ENCODE measurements at places on chromosomes 12 and 14.

DNA sequence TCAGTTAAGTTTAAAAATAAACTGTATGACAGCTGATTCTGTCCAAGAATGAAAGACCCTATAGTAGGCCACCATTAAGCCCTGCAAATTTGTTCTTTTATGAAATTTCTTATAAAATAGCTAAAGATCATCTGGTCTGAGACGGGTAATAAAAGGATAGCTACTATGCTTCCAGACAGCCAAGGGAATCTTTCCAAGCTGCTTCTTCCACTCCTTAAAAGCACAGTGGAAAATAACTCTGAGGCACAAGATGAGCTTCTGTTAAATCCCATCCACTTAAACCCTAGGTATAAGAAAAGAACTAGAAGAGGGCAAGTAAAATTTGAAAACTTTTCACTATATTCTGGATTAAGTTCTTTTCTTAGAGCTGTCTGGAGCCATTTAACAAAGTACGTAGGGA is 194.3 kb downstream of the CAPZA3 start:
- no peak for DNase-seq

DNA sequence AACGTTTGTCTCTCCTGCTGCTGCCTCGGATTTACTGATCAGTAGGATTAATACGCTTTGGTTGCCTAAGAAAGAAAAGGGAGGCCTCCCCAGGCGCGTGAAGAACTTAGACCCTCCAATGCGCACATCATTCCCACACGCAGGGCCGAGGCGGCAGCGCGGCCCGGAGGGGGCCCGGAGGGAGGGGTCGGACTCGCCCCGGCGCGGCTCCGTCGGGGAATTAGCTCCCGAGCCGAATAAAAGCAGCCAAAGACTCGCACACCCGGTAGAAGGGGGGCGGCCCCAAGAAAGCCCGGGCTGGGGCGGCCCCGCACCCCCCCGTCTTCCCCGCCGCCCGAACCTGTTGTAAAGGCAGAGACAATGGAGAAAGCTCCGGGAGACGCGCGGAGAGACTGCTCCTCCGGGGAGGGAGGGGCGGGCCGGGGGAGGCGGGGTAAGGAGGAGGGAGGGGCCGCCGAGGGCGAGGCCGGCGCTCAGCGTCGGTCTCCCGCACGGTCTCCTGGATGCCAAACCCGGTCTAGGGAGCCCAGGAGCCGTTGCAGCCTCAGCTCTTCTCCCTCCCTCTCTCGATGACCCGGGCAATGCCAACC is at the start of gene NELL2:
NELL2 (minus strand) TSS at position 362 of the 590 bp plus-strand sequence. CDS start 446 bp downstream, outside the sequence.
- peak; percentile 46 for DNase-seq

DNA sequence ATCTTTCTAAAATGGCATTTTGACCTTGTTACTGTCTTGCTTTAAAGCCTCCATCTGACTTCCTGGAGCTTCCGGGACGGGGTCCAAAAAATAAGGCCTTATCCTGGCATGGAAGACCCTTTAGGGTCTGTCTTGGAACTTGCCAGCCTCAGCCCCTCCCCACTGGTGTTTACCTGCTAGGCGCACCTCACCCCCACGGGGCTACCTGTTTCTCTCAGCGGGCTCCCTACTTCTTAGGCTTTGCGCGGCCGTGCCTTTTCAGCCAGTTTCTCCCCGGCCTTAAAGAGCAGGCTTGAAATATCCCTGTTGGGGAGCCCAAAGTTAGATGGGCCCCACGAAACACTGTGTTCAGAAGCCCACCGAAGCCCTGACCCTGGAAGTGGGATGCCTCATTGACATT is 5.1 kb downstream of the RTL1 start:
- no peak for DNase-seq

DNA sequence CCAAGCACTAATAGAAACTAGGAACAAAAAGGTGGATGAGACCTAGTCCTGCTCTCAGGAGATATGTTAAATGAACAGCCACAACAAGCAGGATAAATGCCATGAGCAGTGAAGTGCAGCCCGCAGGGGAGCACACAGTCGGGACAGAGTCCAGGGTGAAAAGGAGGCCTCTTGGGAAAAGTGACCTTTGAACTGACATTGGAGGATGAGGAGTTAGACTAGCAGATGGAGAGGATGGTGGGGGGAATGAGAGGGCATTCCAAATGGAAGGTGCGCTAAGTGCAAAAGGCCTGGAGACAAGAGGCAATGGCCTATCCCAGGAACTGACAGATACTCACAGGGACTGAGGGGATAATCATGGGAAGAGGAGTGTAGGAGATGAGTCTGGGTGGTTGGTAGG is 4.5 kb downstream of the OS9 start:
- DNase-seq = no peak

- no peak for DNase-seq
Observed at GRCh38 chr14:100604121-100604501, 16.9 kb upstream of the BEGAIN start.

GRCh38 chr12:6215932-6216494 is 15.8 kb downstream of the CD9 start:
- DNase-seq = no peak

DNA sequence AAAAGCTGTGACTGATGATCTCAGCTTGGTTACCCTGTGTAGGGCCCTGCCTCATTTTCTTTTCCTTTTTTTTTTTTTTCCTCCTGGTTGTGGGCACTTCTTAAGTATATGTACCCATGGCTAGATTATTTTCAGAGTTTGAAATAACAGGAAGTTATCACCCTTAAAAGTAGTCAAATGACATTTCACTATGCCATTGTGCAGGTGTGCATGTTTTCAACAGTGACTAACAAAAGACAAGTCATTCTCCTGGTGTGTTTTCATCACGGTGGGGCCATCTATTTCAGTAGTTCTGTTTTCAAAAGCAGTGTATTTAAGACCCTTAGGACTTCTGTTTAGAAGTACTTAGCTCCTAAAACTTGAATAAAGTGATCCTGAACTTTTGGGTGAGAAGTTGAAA is 15.0 kb downstream of the GABARAPL1 start:
- DNase-seq = no peak

- no peak for DNase-seq
Observed at GRCh38 chr12:104243971-104244370, 28.4 kb downstream of the TXNRD1 start.

DNA sequence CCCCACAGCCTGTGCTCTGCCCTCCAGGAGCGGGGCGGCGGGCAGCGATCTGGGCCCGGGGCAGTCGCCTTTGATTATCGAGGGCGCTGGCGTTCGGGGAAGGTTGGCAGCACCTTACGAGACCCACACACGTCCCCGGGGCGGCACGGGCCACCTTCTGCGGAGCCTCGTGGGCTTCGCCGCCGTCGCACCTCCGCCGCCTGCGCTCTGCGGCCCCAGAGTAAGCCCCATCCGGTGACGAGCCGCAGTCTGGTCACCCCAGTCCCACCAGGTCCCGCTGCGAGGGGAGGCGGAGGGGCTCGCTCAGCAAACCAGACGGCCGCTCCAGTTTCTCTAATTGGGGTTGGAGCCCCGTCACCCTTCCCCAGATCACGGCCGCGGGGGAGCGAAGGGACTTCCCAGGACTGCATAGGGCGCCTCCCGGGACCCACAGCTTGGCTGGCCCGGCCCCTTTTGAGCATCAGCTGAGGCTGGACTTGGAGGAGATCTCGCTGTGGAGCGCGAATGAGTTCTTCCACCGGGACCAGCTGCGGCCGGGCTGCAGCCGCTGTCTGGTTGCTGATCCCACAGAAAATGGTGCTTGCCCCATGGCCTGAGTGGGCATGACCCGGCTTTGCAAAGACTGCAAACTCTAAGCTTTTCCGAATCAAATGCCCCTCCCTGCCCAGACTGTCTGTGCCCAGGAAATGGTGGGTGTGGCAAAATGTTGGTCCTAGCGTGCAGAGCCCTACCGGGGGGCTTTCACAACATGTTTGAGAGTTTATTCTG is 560 bp downstream of the LGALS3 start:
- DNase-seq = peak; percentile 27

DNA sequence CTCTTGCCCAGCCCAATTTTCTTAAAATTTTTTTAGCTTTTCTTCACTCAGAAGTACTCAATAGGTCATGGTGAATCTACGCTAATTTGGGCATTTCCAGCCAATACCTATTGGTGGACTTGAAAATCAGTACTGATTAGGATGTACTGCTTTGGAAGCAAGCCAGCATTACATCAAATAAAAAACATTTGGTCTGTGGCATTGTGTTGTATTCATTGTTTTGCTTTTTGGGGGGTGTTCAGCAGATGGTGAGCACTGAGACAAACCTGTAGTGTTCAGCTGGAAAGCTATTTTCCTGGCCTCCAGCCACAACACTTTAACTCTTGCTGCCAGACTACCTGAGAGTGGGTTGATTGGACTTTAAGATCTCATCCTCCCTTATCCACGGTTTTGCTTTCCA is 4.0 kb downstream of the MAPKAPK5 start:
- no peak for DNase-seq

DNA sequence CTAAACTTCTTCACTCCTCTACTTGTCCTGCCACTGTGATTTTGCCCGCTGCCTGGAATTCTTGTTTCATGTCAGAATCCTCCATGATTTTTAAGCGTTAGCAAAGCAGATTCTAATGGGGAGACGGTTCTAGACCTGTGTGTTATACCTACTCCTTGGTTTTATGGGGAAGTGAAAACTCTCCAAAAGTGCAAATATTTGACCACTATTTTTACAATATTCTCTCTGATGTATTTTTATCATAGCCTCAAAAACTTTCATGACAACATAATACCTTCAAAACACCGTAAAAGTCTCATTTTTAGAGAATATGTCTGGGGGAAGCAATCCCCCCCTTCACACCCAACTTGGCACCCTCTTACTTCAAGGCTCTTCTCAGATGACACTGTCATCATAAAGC is 12.9 kb upstream of the KRAS start:
- DNase-seq = no peak

GRCh38 chr12:121355818-121356217 is 3.6 kb upstream of the ANAPC5 start:
- no peak for DNase-seq

DNA sequence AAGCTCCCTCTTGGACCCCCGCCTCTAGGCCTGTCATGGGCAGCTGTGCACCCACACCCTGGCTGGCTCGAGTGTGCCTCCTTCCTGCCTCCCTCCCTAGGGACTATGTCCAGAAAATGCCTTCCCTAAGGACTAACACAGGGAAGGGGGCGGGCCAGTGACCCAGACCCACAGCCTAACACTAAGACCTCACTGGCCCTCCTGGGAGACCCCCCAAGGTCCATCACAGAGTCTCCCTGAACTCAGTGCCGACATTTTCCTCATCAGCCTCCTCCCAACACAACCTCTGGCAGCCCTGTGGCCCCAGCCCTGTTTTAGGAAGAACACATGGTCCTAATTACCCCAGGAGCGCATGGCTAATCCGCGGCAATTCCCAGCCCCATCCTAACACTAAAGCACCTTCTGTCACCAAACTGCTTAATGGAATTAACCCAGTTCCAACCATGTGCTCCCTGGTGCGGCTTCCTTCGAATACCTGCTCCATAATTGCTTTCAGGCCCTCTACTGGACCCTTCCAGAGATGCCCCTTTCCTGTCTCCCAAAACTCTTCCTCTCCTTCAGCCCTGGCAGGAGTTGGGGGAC is 5.6 kb downstream of the MSI1 start:
- peak; percentile 58 for DNase-seq

- no peak for DNase-seq
Observed at GRCh38 chr14:65177551-65177950, 75.2 kb upstream of the MAX start.

DNA sequence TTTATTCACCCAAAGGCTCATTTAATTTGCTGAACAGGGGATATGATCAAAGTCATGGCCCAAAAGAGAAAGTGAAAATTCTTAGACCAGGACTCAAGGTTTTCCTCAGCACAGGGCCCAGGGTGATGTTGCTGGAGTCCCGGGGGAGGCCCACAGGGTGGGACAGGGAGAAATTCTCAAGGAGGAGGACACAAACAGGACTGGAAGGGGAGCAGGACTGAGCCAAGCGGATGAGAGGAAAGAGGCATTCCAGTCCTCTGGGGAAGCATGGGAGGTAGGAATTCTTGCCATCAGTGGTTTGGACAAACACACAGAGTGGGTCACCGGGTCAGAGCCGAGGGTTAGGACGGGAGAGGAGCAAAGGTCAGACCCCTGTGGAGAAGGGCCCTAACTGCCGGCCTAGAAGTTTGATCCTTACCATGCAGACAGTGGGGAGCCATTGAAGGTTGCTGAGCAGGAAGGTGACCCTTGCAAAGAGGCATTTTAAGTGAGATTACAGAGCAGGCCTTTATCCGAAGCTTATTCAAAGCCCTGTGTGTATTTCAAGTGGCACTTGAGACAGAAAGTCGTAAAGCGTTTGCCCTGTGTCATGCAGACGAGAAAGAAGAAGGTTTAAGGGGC is 68.4 kb upstream of the PTGR2 start:
- no peak for DNase-seq

GRCh38 chr12:39392154-39392925 is 50.6 kb downstream of the KIF21A start:
- no peak for DNase-seq

DNA sequence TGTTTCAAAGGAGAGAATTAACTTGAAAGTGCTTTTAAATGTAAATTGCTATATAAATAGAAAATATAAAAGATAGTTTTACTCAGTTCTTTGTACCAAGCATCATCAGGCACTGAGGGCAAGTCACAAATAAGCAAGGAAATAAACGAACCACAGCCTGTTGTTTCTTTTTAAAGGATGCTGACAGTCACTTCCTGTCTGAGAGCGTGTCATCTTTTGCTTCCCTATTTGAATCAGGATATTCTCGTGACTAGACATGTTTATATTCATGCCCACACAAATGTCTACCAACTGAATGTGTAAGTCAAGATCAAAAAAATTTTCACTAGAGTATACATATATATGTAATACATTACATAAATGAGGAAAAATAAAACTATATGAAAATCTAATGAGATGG is 31.4 kb upstream of the SLC2A13 start:
- no peak for DNase-seq

- no peak for DNase-seq
Observed at GRCh38 chr12:115870510-115870909, 407.0 kb downstream of the MED13L start.

DNA sequence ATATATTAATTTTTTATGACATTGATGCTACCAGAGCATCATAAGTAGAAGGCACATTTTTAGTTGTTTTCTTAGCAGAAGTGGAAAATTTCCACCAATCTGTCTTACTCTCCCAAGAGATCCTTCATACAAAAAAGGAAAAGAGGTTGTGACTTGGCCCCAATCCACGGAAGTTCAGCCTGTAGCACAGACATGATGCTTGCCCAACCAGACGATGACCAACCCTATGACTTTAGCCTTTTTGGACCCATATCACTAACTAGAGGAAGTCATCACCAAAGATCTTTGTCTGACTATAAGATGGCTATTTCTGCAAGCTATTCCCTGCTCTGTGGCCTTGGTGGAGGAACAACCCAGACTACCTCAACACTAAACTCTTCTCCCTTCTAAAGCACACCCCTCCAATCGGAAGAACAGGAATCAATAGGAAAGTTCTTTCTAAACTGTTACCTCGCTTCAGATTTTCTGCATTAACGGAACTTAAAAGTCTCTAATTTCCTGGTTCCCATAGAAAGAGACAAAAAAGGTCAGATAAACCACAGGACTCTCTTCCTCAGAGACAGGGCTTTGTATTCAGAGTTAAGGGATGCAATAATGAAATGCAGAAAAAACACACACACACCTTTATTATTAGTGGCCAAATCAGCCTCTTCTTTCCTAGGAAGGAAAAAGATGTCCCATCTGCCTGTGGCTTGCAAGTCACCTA is 4.1 kb upstream of the RHOJ start:
- no peak for DNase-seq

- no peak for DNase-seq
Observed at GRCh38 chr12:51381226-51382079, 9.8 kb downstream of the GALNT6 start.

- no peak for DNase-seq
Observed at GRCh38 chr14:100472094-100472455, 115.1 kb downstream of the BEGAIN start.

GRCh38 chr14:55512421-55512820 is 67.6 kb upstream of the KTN1 start:
- DNase-seq = no peak

All from D721Med (cell line).